GM18507 (cell line): ENCODE measurements at places on chromosomes 1 and 21.
A peak's percentile ranks its signal among the peaks of the same experiment; 100 is the strongest.

DNA sequence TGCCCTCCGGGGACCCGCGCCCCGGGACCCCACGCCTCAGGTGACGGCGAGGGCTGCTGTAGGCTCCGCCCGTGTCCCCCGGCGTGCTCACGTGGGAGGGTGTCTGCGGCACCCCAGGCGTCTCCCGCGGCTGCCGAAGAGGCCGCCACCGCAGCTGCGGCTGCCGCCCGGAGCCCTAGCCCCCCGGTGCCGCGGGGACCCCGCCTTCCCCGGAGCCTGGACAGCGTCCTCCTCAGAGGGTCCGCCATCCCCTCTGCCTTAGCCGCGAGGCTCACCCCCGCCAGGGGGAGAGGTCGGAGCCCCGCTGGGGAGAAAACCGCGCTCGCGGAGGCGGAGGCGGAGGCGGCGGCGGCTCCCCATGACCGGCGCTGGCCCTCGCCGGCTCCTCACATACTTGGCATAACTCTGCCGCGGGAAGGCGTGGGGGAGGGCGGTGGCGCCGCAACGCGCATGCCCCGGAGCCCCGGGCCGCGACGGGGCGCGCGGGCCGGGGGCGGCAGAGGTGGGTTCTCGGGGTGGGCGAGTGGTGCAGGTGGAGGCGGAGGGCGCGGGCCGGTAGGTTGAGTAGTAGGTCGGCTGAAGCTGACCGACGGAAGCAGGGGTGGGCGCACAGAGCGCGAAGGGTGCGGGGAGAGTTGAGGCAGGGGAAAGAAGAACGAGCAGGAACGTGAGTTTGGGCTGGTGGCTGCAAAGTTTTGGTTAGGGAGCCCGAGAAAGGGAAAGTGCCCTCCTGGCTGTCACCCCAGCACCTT lies 700 bp upstream of the SYDE2 start:
- DNase-seq, result peak; percentile 43

DNA sequence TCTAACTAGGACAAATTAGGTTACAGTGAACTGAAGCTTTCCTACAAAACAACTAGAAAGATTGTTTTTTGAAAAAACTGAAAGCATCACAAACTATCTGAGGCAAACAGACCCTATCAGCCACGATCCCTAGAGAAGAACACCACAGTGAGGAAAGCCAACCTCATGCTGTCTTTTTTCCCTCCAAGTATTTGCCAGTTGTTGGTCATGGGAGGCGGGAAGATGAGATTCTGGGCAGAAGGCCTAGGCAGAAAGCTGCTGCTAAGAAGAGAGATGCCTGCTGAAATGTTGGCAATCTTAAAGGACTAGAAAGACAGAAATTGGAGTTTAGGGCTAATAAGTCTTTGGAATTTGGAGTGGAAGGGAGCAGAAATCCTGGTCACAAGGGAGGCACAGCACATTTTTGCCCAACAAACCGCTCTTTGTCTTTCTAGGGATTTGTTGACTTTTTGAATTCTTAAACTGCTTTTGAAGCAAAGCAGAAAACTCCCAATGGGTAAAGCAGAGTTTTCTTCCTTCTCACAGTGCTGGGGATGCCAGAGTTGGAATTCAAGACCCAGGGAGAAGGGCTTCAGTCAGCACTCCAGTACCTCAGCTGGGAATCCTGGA lies 83.9 kb downstream of the MT1HL1 start:
- no peak for DNase-seq

DNA sequence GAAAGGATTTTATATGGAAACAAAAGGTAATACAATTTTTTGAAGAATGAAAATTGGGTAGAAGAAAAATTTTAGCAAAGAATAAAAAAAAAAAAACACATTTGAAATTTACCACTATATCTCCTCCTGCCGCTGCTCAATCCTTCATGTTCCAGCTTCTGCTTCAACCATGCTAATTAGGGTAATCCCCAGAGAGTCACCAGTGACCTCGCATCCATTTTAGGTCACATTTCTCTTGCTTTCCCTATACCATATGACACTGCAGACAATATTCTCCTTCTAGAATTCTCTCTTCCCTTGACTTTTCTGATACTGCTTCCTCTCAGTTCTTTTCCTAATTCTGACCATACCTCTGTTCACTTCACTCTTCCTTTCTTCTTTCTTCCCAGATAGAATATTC lies 237.1 kb downstream of the USH2A start:
- DNase-seq, result no peak

- no peak for DNase-seq
Measured at GRCh38 chr1:243542739-243543415, 287.0 kb downstream of the SDCCAG8 start.

GRCh38 chr1:31587720-31588423 lies 11.6 kb downstream of the TINAGL1 start:
- no peak for DNase-seq

DNA sequence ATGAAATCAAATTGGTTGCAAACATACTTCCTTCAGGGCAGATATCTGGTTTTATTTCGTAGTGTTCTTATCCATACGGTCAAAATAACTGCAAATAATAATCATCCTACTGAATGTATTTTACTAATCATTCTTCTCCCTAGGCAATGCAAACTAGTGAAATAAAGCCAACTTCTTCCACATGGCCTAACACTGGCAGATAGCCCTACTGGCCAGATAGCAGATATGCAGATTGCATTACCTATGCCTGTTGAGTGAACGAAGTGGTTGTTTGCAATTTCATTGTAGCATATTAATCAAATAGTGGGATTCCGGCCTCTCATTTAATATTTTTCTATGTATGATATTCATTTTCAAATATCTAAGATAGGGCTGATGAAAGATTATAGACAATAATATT lies 116.2 kb downstream of the CENPF start:
- no peak for DNase-seq

DNA sequence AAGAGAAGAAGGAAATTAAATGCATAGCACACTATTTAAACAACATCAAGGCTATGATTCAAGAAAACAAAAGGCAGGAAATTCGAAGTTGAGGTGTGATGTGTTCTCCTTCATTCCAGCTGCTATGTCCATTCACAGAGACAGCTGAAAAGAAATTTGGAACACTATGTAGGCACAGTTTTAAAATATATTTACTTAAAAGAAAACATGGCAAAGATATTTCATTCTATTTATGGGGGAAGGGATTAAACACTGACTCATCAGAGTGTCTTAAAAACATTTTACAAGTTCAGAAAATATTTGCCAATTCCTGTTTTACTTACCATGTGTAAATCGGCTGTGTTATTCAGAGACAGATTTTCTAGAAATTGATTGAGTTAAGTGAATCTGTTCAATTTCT lies 39.4 kb upstream of the NGF start:
- DNase-seq, result no peak

DNA sequence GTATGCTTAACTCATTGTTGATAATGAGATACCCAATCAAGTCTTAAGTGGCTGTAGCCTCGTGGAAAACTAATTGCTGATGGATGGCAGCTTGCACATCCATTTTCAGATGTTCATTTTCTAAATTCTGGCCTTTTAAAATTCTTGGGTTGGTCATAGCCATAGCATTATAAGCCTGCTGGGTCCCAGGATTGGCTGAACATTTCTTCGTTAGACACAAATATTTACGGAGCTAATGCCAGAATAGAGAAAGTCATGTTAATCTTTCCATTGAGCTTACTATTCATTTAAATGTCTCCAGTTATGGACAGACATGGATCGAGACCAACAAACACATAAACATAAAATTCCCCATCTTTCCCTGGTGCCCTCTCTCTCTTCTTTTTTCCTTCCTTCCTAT lies 32.5 kb downstream of the CENPF start:
- DNase-seq, result no peak

- no peak for DNase-seq
Measured at GRCh38 chr1:184620469-184620868, 134.2 kb downstream of the EDEM3 start.

- no peak for DNase-seq
Measured at GRCh38 chr21:34116569-34116968, 43.2 kb downstream of the MRPS6 start.

DNA sequence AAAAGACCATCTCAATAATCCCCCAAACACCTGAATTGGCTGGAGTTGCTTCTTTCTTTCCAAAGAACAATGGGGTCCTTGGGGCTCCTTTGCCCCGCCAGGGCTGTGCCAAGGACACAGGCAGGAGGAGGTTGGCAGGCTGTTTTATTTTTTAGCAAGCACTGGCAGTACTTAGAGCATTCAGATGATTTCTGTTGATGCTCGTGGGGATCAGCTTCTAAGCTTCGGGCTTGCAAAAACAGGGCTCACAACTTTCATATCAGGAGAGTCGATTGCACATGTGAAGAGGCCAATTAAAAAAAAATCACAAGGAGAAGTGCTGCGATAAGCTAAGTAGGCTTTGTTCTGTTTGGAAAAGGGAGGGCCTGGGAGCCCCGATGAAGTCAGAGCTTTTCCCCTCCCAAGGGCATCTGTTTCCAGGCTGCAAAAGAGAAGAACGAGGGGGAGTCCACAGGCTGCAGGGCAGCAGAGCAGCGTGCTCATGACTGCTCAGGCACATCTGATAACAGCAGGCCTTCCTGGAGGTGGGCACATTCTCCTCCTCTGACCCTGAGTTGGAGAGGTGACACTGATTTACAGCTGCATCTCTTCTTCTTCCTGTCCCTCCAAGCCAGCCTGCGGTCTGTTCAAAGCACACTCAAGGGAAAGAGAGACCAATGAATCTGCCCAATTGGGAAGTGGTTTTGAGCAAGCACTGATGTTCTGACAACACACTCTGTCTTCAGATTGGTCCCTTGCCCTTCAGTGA lies 27.3 kb upstream of the BCAR3 start:
- DNase-seq, result no peak

GRCh38 chr1:156136970-156137483 lies 16.4 kb upstream of the SEMA4A start:
- no peak for DNase-seq

DNA sequence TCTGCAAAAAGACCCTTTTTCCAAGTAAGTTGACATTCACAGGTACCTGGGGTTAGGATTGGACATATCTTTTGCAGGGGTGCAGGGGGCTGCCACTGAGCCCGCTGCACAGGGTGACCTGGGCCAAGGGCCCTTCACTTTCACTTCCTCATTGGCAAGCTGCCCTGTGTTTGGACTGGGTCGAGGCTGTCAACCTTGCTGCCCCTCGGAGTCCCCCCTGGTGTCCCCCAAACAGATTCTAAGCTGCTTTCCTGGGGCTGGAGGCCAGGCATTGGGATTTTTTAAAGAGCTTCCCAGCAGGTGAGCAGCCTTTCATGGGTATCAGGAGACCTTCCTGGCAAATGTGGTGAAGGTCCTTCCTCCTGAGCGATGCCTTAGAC lies 7.9 kb upstream of the UMODL1 start:
- DNase-seq, result no peak

GRCh38 chr1:2789986-2790581 lies 11.4 kb downstream of the TTC34 start:
- DNase-seq, result no peak

DNA sequence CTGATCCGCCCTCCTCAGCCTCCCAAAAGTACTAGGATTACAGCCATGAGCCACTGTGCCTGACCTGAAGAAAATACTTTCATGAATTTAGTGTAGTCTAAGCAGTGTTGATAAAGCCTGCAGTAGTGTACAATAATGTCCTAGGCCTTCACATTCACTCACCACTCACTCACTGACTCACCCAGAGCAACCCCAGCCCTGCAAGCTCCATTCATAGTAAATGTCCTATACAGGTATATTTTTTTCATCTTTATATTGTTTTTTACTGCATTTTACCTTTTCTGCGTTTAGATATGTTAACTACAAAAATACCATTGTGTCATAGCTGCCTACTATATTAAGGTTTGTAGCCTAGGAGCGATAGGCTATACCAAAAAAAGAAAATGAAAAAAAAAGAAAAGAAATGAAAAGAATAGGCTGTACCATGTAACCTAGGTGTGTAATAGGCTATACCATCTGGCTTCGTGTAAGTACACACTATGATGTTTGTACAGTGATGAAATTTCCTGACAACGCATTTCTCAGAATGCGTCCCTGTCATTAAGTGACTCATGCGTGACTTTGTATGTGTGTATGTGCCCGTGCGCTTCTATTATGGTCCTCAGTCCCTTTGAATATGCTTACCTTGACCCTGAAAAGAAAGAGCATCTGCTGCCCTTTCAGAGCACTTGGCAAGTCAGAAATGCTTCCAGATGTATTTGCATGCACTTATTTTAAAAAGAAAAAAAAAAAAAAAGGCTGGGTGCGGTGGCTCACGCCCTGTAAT lies 9.2 kb upstream of the SLAMF8 start:
- no peak for DNase-seq

- DNase-seq, result no peak
Measured at GRCh38 chr1:71307451-71307850, 226.6 kb upstream of the ZRANB2 start.

DNA sequence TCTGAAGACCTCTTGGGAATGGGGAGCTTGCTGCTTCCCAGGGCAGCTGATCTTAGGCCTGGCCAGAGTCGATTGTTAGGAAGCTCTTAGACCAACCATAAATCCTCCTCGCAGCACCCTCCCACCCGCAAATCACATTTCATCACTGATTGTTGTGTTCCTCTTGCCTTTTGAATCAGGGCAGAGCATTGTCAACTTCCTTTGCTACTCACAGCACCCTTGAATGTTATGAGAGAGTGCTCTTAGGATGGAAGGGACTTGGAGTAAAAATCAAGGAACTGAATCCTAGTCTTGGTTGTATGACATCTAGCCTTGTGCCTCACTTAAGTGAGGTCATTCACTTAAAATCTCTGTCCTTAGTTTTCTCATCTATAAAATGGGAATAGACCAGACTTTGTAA lies 3.0 kb downstream of the VASH2 start:
- DNase-seq, result no peak

DNA sequence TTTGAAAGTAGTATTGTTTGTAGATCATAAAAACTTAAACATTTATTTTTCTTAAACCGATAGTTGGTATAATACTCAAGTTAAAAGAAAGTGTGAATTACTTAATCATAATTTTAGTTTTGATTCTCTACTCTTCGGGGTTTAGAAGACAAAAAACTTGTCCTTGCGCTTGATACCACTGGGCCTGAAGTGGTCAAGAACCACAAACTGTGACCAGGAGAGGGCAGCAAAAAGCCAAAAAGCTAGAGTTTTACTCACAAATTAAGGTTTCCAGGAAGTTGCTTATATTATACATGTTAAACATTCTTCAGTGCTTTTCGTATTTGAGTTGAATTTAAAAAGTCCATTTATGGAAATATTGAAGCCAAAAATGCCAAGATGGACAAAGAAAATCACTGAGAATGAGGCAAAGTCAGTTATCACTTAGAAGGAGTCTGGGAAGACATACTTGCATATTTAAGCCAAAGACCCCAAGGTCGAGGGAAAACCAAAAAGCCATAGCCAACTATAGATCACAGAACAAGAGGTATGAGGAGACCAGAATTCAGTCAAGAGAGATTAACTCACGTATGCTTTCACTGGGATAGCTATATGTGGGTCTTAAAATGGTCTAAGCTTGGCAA lies 34.2 kb downstream of the EFCAB7 start:
- DNase-seq, result no peak

GRCh38 chr1:33022650-33023200 lies 14.0 kb downstream of the AK2 start:
- DNase-seq, result no peak

GRCh38 chr21:31730712-31731055 lies 1.2 kb downstream of the SCAF4 start:
- DNase-seq, result no peak

GRCh38 chr1:239655023-239655422 lies 268.7 kb downstream of the CHRM3 start:
- no peak for DNase-seq
